ENCODE measurements at places on chromosomes 3 and 15.
A peak's percentile ranks its signal among the peaks of the same experiment; 100 is the strongest.

- DNase-seq, result no peak
Measured at GRCh38 chr3:134769287-134769868, 25.7 kb upstream of the EPHB1 start.

DNA sequence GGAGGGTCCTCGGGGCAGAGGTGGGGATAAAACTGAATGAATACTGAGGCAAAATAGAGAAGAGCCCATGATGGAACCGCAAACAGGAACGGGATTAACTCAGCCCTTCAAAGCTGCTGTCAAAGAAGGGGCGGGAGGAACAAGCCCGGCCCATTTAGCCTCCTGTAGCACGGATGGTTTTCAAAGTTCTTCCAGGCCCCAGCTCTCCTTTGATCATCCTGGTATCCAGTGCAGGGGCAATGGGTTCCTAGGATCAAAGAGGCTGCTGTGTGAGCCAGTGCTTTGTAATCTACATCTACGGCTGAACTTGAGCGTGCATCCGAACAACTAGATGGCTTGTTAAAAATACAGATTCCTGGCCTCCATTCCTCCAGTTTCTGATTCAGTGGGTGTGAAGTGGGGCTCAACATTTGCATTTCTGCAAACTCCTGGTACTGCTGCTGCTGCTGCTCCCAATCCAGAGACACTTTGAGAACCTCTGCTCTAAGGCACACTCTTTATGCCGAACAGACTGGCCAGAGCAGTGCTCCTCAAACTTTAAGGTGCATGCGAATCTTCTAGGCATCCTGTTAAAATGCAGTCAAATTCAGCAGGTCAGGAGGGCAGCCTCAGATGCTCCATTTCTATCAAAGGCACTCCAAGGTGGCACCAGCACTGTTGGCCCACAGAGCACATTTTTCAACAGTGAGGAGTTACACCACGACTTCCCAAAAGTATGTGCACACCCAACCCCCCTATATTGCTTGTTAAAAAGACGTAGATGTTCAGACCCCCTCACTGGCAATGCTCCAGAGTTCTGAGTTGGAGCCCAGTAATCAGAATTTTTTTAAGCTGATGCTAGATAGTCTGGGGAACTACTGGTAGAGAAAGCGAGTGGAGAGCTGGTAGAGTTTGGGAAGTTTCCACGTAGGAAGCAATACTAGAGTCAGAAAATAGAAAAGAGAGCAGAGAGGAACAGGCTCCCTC is 5.6 kb downstream of the GALNT15 start:
- no peak for DNase-seq

- DNase-seq, result no peak
Measured at GRCh38 chr3:62446337-62446940, 73.1 kb upstream of the FEZF2 start.

DNA sequence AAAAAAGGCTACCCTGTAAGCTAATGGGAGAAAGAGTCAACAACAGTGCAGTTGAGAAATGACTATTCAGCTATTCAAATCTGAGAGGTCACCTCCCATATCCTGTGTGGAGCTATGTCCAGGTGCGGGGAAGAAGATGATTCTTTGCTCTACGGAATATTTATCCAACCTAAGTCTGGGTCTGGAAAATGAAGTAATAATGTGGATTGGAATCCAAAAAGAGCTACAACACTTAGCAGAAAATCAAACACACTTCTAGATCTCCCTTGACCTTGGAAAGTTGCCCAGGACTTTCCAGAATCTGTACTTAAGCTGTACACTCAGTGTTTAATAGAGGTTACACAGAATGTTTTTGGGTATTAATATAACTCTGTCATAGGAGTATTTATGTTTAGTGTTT is 251.9 kb downstream of the NAALADL2 start:
- no peak for DNase-seq

GRCh38 chr3:135325726-135326235 is 530.7 kb downstream of the EPHB1 start:
- DNase-seq, result no peak

- DNase-seq, result no peak
Measured at GRCh38 chr3:59367150-59367549, 317.3 kb upstream of the CFAP20DC start.

DNA sequence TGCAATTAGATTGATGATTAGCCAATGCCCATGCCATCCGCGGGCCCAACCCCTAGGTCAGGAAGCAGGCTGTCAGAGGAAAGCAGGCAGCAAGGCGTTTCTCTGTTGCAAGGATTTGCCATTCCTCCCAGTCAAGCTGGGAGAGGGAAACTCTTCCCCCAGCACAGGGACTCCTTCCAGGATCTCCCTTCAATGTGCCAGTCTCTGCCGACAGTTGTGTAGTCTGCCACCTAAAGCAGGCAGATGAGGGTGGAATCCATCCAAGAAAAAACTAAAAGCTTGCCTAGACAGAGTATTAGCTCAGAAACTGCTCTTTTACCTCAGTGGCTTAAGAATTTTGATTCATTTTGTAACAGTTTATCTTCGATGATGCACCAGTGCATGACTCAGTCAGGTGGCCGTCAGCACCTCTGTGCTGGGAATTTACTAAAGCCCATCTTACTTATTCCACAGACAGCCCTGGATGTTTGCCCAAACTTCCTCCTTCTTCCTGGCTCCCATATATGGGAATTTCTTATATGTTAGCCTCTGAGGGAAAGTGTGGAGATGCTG is 501.5 kb upstream of the THBS1 start:
- DNase-seq, result no peak

DNA sequence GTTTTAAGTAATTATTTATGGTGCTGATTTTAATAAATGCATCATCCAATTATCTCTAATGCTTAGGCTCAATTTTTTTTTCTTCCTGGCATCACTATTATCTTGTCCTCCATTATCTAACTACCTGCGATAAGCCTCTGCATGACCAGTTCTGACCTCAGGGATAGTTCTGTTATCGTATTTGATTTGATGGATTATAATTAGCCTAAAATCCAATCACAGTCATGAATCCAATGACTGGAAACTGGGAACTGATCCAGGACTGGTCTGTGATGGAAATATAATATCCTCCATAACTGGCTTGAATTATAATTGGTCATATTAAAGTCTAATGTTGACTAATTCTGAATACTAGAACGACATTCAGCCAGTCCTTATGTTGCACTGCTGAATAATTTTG is 1.1 kb downstream of the MYH15 start:
- no peak for DNase-seq

DNA sequence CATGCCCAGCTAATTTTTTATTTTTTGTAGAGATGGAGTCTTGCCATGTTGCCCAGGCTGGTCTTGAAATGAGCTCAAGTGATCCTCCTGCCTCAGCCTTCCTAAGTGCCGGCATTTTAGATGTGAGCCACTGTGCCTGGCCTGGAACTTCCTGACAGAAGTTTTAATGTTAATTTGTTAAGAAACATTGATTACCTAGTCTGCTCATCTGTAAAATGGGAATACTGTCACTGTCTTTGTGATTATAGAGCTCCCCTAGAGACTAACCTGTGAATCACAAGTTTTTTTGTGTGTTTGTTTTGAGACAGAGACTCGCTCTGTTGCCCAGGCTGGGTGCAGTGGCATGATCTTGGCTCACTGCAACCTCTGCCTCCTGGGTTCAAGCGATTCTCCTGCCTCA is 4.3 kb upstream of the EIF3J start:
- no peak for DNase-seq

GRCh38 chr3:9769426-9770275 is at the start of gene CAMK1:
TSS of gene CAMK1 (minus strand) at chr3:9769947. CDS start at chr3:9767749, 2,198 bp downstream.
- DNase-seq, result peak; percentile 91

- DNase-seq, result no peak
Measured at GRCh38 chr3:119223511-119223910, 17.2 kb downstream of the B4GALT4 start.

DNA sequence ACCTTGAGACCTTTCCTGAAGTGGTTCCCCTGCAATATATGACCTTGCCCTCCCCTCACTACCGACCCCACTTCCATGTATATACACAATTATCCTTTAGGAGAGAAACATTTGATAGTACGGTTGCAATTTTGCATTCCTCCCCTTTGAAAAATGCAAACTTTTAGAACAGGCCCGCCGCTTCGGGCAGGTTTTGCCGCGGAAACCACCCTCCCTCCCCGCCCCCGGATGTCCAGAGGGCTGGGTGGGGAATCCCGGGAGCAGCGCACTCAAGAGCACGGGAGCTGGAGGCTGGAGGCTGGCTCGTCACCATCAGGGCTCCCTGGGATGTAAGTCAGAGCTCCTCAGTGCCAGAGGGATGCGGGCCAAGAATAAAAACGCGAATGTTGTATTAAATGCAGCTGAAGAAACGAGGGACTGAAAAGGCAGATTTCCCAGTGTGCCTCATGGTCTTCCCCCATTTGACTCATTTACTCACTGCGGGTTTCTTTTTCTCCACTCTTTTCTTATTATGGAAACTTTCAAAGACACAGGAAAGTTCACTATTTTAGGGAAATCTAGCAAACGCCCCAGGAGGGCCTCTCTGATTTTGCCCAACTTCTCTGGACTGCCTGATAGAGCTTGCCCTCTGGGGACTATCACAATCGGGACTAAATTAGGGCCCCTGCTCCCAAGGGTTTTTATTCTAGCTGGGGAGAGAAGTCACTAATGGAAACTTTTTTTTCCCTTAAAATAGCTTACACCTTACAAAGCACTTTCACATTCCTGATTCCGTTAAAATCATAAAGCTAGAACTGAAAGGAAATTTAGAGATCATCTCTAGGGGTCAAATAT is 2.9 kb upstream of the USP3 start:
- DNase-seq, result peak; percentile 91

DNA sequence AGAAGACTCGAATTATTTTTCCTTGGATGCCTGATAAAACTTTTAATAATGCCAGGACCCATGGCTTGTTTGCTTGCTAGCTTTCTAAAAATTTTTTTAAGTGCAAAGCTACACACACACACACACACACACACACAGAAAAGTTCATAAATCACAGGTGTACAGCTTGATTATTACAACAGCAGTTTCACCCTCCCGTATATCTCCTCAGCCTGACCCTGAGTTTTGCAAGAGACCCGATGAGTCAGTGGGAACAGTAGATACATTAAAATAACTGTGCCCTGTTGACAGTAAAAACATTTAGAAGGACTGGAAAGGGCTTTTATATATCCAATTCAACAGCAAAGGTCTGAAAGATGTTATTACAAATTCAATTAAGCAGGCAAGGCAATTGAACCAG is 46.7 kb downstream of the EMC4 start:
- DNase-seq, result no peak

DNA sequence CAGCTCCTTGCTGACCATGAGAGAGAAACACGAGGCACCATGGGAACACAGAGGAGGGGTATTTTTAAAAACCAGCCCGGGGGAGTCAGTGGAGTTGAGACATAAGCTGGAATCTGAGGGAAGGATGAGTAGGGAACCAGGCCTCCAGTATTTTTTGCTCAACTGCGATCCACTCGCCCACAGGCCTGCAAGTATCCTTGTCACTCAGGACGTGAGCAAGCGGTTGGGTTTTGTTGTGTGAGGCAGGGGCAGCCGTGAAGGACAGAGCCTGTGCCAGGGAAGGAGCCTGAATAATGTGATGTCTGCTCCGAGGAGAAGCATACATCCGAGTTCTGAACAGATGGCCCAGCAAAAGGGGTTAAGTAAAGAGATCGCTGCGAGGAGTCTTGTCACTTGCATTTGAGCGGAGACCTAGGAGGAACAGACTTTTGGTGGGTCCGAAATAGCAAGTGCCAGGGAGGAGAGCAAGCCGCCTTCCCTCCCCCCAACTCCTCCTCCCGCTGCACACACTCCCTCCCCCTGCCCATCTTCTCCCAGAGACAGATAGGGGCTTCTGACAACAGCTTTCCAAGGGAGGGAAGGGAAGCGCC is 20.4 kb upstream of the NTRK3 start:
- DNase-seq, result no peak

DNA sequence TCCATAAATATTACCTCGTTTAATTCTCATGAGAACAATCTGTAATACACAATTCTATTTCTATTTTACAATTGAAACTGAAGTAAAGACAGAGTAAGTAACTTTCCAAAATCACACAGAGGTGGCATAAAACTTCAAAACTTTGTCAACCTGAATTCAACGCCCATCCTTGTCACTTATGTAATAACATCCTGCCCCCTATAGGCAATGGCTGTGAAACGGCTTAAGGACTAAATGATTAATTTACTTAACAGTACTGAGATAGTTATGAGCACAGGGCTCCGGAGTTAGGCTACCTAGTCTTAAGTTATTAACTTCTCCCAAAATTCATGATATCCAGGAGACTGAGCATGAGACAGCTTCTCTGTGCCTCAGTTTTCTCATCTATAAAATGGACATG is 293.1 kb upstream of the CHRM5 start:
- DNase-seq, result no peak

- no peak for DNase-seq
Measured at GRCh38 chr3:43753741-43754715, 63.3 kb downstream of the ABHD5 start.

- DNase-seq, result no peak
Measured at GRCh38 chr15:99953886-99954285, 220.6 kb upstream of the LYSMD4 start.

All from femur (tissue), 1 donor.